ENCODE measurements at places on chromosomes 13 and 19.

GRCh38 chr13:74452176-74452575 is 318.0 kb upstream of the KLF12 start:
- no peak for DNase-seq

GRCh38 chr13:99093997-99094396 is 106.7 kb upstream of the UBAC2 start:
- no peak for DNase-seq

DNA sequence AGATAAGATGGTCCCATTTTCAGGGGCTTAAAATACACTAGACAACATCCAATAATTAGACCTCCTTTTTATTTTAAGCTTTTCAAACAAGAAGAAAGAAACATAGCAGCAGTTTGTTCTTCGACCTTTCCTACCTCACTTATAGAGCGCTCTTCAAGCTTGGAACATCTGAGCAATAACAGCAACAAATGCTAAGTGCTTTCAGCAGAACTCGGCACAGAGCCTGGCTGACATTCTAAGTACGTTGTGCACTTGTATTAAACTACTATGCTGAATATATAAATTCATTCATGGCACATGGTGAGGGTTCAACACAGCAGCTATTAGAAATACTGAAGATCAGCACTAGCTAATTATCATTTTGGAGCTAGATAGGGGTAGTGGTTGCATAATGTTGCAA is 256.1 kb upstream of the MAB21L1 start:
- DNase-seq: no peak

DNA sequence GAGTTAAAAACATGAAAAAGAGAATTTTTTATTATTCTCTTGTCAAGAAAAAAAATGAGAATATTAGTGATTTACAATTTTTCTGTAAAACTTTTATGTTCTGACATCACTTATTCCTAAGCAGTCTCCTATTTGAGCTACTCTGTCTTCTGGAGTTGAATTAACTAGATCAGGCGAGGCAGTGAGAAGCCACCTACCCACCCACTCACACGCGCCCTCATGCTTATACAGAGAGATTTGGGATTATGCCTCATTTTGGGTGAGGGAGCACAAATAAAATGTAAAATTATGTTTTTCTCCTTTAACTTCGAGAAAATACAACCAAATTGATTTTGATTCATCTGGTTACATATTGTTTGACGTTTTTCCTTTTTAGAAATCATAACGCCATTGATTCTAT is 424.5 kb downstream of the ITGBL1 start:
- DNase-seq: no peak

DNA sequence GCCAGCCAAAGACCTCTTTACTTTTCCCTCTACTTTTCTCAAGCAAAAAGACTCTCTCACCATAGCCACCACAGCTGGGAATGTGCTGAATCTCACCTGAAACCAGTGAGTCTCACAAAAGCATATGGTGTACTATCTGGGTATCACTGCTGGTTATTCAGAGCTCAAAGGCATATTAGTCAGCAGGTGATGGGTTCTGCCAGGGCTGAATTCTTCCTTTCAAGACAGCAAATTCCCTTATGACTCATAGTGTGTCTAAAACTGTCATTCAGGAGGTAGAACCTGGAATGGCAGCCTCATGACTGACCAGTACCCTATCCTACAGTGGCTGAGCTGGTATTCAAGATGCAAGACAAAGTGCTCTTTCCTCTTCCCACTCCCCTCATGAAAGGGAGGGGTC is 2859.1 kb downstream of the PCDH9 start:
- DNase-seq: no peak

DNA sequence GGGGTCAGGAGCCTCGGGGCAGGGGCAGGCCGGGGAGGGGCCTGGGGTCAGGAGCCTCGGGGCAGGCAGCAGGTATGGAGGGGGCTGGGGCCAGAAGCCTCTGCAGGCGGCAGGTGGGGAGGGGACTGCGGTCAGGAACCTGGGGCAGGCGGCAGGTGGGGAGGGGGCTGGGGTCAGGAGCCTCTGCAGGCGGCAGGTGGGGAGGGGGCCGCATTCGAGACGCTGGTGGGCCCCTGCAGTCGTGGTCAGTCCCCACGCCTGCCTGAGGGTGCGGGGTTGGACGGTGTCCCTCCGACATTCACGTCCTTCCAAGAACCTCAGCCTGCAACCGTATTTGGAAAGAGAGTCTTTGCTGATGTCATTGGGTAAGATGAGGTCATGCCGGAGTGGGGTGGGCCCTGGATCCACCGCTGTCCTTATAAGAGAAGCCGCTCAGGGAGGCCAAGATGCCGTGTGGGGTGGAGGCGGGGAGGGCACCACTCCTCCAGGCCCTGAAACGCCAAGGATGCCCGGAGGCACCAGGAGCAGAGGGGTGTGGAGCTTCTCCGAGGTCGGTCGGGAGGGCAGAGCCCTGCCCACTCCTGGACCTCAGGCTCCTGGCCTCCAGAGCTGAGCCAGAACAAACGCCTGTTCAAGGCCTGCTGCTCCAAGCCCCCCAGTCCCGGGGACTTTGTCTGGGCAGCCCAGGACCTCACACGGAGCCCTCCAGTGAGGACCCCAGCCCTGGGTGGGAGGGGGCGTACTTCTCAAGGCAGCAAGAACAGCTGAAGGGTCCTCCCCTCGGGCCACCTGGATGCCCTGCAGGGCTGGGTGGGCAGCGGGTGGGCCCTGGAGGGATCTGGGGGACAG is 30.1 kb downstream of the PIP5K1C start:
- peak; percentile 85 for DNase-seq

DNA sequence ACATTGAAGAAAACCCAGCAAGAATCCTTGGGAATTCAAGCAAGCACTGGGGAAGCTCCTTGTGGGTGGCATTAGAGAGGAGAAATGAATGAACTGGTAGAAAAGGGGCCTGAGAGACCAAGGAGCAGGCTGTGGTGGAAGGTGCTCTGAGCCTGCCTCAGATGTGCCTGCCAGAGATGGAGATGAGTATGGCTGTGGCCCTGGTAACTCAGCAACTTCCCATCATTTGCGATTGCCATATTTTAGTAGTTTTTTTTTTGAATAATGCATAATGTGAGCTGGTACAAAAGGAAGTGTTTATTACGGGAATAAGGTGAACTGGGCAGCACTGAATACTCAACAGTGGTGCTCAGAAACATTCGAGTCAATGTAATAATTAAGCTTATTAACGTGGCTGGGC is 39.1 kb downstream of the ERICH6B start:
- DNase-seq: no peak

GRCh38 chr13:105167385-105167784 is 1368.1 kb downstream of the EFNB2 start:
- no peak for DNase-seq

DNA sequence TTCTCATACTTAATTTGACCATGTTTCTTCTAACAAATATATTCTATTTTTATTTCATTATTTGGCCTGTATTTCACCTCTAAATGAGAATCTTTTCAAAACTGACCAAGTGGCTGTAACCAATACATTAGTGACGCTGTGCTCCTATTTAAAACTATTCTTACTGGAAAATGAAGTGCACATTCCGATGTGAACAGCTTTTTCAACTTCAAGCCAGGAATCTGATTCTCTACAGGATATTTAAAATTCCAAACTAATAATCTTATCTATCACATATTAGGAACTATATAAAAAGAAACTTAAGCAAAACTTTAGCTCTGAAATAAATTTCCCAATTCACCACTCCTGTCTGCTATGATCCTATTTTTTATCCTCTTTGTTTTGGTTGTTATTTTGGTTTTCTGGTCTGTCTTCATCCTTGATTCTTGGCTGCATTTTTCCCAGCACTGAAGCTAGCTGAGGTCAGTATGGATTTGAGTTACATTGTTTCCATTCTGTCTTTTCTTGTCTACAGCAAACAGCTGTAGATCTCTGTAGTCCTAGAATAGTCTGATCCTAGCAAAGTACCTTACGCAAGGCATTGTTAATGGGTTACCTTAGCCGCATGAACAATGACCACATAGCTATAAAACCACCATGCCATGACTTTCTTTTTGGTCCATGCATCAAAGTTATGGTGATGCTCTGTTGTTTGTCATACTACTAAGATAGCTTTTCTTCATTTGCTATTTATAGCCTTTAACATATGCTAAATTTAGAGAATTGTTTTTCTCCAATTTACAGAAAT is 748.6 kb upstream of the SPRY2 start:
- DNase-seq: no peak

- no peak for DNase-seq
Measured at GRCh38 chr13:46633416-46633815, 80.4 kb downstream of the LRCH1 start.

GRCh38 chr13:110869231-110869804 is 45.6 kb downstream of the ANKRD10 start:
- no peak for DNase-seq

GRCh38 chr13:39201180-39201579 is 162.9 kb downstream of the NHLRC3 start:
- no peak for DNase-seq

DNA sequence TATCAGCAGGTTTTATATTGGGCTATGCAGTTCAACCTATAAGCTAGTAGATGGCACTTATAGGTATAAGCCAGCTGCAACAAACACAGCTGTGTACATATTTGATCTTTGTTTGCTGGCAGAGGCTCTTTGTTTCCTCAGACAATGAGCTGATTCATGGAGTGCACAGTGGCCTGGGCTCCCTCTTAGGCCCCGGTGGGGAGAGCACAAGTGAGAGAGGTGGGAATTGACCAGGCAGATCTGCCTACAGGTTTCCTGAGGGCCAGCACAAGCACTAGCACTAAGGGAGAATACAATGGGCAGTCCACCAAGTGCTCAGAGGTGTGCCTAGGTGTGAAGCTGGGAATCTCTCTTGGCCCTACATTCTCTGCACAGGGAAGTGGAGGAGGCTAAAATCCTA is 1390.7 kb downstream of the SLITRK5 start:
- DNase-seq: no peak

DNA sequence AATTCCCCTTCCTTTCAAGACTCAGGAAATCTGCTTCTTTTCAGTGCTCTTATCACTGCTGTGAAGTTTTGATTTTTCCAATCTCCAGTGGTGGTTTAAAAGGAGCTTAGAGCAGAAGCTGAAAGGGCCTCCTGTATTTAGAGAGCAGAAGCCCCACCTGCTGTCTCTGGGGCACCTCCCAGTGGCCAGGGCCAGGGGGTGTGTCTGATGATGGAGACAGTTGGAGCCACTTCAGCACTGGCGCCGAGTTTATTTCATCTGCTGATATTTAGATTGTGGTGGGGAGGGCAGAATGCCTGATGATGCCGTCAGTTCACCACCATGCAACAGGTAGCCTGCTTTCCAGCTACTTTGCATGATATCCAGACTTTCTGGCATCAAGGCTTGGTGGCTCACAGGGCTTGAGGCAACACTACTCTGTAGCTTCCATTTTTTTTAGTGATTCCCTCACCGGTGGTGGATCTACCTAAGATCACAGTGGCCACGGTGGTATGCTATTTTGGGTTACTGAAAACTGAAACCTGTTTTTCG is 371.9 kb downstream of the KCNRG start:
- no peak for DNase-seq

- DNase-seq: no peak
Measured at GRCh38 chr13:43482026-43482425, 304.7 kb downstream of the ENOX1 start.

DNA sequence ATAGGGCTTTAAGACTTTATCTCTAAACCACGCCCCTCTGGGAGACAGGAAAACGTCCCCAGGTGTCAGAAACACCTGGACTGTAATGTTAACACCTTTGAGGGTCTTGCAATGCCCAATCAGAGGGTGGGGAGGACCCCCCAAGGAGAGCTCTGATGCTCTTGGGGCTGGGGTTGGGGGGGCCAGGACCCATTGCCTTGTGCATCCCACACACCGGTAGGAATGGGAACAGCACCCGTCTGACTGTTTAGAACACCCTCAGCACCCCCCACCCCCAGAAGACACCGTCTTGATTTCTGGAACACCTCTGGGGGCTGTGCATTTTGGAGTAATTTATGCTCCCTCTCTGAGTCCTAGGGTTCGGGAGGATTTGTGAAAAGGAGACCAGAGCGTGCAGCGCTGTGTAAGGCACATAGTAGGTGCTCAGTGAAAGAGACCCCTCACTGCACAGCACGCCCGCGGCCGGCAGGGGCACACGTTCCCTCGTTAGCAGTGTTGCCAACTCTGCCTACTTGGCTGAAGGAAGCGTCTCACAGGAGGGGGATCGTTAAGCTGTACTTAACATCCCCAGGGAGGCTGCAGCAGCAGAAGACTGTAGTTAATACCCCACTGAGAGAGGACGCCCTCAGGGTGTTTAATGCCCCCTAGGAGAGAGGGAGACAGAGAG is 2.8 kb upstream of the ERFL start:
- DNase-seq: no peak

DNA sequence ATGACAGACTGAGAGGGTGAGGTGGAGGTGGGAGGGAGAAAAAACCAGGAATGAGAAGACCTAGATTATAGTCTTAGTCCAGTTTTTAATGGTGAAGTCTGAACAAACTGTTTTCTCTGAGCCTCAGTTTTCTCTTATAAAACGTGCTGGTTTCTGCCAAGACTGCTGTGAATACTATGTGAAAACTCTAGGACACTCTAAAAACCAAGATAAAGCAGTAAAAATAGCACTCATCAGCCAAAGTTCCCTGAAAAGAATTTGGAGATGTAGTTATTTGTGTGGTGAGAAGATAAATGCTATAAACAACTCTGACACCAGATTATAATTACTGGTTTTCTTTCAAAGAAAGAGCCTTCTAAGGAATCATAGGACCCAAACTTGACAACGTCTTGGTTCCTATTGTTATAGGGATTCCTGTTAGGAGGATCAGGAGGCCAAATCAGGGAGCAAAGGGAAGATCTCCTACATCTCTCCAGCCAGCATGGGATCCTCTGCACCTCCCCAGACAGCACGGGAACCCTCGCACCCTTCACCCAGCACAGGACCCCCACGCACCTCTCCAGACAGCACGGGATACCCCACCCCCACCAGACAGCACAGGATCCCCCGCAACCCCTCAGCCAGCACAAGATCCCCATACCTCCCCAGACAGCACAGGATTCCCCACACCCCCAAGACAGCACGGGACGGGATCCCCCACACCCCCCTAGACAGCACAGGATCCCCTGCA is 130.2 kb downstream of the MIPEP start:
- no peak for DNase-seq

DNA sequence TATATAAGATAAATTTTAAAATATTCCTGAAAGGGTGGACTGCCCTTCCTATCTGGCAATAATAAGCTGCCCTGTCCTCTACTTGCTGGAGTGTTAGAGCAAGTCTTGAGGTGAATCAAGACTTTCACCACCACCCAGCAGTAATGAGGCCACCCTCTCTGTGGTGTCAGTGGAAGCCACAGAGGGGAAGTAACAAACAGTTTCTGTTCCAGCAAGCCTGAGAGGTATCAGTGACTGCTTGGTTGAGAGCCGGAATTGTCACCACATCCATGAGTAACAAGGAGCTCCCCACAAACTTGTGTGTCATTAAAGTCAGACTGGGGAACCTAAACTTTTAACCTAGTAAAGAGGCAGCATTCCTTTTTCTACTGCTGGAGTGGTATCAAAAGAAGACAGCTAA is 532.7 kb upstream of the SPRY2 start:
- no peak for DNase-seq

DNA sequence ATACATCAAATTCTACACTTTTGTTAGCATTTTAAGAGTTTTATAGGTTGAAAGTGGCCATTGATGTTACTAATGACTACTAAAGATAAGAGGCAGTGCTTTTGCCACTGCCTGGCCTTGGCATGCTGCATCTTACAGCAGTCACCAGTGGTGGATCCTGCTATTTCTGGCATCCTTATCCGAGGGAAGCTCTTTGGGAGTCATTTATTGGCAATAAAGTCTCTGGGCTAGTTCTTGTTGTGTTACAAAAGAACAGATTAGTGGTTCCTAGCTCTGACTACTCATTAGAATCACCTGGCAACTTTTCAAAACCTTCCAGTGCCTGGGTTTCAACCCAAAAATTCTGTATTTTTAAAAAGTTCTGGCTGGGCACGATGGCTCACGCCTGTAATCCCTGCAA is 94.5 kb downstream of the ZMYM2 start:
- DNase-seq: no peak

Measured in suprapubic skin (tissue), 4 donors.